Right renal pelvis (tissue), 4 donors: ENCODE measurements at places on chromosomes 1 and 21.

DNA sequence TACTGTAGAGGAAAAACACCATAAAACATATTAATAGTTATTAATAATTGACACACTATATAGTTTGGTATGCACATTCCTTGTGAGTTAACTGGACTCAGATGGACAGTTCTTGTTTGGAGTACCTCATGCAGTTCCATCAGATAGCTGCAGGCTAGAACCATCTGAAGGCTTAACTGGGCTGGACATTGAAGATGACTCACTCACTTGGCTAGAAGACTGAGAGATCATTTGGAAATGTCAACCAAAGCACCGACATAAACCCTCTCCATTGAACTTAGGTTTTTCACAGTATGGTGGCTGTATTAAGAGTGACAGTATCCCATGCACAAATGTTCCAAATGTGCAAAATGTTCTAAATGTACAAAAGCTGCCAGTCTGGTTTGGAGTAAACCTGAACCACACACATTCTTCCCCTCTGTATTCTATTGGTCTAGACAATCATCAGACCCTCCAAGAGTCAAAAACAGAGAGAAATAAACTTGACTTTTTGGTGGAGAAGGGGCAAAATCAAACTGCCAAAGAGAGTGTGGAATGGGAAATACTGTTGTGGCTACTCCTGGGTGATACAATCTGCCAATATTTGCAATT, 708.4 kb downstream of the KCNT2 start:
- no peak for DNase-seq

- DNase-seq = no peak
These were observed 30.6 kb upstream of the NEK7 start for GRCh38 chr1:198125995-198126735.

DNA sequence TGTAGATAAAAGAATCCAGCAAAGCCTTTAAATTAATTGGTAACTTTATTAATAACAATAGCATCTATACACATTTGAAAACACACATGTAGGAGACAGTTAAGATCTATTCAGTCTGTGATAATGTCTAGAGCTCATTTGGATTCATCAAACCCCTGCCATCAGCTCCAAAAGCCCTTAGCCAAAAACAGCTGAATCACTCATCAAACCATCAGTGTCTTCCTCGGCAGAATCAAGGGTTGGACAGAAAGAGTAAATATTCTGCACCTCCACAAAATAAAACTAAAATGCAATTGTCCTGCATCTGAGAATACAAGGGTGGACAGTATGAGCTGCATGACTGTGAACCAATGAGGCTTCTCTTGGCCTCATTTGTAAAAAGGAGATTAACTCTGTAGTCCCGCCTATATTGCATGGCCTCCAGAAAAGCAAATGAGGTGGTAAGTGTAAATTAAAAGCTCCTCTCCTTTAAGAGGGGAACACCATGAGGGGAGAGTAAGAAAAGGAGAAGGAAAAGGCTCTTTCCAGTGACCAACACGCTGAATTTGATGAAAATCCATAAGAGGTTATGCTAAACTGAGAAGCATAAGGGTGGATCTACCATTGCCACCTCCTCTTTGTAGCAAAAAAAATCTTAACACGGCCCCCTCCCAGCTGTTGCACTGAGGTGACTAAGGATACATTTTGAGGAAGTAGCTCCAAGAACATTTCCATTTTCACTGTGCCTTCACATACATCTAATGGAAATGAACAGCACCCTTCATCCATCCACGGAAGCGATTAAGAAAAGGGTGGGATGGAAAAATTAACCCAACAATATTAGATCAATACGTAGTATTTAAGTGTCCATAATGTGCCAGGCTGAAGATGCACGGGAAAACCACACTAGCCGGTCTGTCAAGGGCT, 14.7 kb upstream of the BOLA1 start:
- no peak for DNase-seq

- no peak for DNase-seq
These were observed 24.7 kb upstream of the SLC44A3 start for GRCh38 chr1:94795434-94795833.

- no peak for DNase-seq
These were observed 17.4 kb upstream of the PDE9A start for GRCh38 chr21:42635848-42636519.

DNA sequence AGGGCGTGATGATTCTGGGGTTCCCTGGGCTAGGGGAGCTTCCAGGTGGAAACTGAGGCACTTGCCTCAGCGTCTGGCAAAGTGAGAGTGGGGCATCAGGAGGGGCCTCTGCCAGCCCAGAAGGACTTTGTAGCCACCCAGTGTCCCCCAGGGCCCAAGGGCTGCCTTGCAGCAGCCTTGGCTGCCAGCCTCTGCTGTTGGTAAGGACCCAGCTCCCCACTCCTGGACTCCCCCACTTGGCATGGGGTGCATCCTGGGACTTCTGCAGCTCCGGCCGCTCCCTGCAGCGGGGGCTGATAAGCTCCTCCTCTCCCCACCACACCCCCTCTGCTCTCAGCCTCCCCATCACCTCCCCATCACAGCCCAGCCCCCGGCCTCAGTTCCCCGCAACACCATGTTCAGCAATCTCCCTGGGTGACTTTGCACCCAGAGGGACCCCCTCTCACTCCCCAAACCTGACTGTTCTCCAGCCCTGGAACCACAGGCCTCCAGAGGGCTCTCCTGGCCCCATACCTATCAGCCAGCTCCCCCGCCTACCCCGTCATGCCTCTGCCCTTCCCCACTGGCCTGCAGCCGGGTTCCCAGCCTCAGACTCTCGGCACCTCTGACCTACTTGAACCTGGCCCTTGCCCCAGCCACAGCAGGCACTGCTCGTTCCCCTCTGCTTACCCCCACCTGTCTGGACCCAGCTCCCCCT, 113.0 kb downstream of the CRYAA start:
- DNase-seq = no peak

DNA sequence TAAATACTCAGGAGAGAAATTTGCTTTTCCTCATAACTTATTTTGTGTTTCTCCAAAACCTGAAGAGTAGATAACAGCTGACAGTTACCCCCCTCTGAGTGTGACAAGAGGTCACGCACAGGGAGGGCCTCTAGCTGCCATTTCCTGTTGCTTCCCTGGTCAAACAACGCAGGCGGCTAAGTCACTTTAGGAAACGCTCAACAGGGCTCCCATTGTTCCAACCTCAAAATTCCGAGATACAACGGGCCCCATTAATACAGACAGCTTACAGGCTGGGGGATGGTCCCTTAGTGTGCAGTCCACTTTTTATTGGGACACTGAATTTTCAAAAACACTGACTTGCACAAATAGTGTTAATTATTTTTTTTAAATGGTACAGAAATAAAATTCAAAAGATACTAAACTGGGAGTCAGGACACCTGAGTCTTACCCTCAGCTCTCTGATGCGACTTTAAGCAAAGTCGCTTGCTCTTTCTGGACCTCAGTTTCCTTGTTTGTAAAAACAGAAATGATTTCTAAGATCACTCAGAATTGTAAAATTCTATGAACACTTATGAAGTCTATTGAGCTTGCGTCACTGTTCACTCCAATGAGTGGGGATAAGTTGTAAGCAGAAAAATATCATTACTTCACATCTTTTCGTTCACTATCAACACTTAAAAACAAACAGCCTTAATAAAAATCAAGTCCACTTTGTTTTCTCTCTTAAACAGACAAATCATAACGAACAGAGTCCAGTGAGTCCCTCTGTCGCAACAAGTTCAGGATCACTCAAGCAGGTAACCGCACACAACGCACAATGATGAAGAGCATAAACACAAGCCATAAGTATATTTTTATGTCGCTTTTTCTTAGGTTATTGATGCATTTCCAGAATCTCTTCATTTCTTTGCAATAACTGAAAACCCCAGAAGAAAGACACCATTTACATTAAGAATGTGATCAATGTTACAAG, 13.5 kb downstream of the LZIC start:
- DNase-seq = no peak

DNA sequence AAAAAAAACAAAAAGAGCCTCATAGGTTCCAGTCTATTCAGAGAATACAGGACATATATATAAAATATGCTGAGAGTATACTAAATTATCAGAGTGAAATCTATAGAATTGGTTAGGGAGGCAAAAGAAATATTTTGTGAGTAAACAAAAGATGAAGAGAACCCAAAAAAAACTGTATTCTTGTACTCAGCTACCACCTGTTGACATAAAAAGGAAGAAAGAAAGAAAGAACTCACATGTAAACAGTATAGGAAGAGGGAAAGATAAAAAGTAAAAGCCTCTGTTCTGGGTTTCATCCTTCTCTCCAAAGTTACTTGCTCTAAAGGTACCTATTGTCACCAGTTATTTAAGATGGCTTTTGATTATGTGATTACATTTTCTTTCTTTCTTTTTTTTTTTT, 9.9 kb upstream of the BNIPL start:
- no peak for DNase-seq

DNA sequence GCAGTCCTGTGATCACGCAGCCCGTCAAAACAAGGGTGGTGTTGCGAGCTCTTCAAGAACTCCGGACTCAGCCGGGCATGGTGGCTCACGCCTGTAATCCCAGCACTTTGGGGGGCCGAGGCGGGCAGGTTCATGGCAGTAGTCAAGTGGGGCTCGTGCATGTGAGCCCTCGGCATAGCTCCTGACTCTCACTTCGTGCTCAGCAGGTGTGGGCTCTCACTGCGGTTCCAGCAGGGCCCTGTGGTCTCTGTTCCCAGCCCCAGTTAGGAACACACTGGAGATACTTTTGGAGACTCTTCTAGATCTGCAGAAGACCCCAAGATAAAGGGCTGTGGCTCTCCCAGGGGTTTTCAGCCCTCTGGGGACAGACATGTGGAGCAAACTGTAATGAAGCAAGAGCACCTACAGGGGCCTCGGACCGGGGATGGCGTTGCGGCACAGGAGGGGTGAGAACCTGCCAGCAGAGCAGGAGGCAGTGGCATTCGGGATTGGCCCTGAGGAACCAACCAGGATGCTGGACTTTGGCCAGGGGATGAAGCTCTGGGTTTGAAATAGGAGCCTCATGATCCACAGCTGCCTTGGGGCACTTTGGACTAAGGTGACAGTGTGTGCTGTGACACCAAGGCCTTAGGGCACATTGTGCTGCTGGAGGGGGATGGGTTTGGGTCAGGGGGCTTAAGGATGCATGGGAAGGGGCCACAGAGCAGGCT, 443.2 kb downstream of the CAMTA1 start:
- no peak for DNase-seq

DNA sequence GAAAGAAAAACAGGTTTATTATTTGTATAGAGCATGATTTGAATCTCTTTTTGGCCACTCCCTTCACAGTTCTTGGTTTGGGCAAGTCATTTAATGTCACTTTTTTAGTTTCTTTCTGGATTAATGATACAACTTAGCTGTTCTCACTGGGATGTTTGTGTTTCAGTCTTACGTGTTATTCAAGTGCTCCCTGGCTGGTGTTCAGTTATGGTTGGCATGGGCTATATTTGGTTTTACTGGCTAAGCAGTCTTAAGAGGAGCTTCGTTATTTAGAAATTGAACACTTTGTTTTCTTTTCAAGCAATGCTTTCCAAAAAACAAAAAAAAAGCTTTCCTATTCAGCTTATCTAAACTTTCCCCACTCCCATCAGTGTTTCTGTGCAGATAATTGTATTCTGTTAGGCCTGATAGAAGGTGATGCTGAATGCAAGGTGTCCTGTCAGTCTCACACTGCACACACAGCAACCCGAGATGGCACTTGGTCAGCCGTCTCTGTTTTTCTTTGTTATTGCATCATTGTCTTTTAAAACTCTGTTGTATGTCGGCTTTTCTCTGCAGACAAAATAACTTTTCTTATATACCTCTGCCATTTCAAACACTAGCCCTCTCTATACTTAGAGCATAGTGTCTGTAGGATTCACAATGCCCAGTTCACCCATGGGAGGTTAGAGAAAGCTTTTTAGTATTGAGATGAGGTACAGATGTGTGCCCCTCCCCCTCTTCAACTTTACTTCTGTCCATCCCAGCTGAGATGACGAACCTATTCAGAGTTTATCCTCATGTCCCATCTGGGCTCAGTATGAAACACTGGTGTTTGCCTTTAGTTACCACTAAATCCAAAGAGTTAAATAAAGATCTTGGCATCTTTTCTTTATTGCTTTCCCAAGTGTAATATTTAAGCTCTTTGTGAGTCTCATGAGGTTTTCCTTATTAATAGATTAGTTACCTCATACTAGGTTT, 80.2 kb downstream of the VPS13D start:
- DNase-seq = no peak

DNA sequence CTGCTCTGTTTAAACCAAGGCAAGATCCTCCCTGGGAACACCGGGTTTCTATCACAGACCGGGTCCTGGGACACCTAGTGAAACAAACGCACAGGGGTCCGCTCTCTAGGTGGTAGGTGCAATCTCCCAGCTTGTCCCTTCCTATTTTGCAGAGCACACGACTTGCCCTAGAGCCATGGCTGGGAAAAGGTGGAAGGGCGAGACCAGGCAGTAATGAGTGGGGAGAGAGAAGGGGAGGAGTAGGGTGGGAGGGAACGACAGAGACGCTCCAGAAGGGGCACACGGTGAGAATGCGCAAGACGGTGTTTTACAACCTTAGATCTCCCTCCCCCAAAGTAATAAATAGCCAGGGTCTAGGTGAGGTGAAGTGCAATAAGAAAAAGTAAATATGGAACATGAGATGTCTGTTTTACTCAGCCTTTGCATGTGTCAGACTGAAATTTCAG, 9.3 kb upstream of the ARHGAP29 start:
- no peak for DNase-seq
